ENCODE measurements at places on chromosomes 2 and 18.

GRCh38 chr2:129302106-129302505 lies 677.4 kb upstream of the RAB6C start:
- DNase-seq, result no peak

DNA sequence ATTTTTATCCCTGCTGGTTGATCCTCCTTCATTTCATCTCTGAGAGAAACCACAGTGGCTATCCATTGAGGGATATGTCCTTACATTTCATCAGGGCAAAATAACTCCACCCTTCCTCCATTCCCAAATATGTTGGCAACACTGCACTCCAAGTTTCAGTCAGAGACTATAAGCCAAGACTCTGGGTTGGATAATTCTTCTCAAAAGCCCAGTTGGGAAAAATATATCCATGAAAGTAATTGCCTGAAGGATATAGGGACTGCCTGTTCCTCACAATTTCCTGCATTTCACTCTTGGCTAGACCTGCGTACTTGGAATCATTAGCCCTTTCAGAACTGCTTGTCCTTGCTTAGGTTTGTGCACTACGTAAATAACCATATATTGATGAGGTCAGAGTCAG lies 27.9 kb upstream of the EPB41L3 start:
- DNase-seq, result no peak

- DNase-seq, result no peak
Observed at GRCh38 chr2:174979996-174980395, 25.2 kb downstream of the CHN1 start.

- no peak for DNase-seq
Observed at GRCh38 chr18:63550068-63550467, 7.9 kb downstream of the SERPINB12 start.

GRCh38 chr18:37453752-37454151 lies 111.8 kb downstream of the CELF4 start:
- DNase-seq, result no peak

- no peak for DNase-seq
Observed at GRCh38 chr2:216679658-216680024, 15.7 kb downstream of the IGFBP5 start.

- DNase-seq, result no peak
Observed at GRCh38 chr18:48792611-48793380, 158.0 kb downstream of the SMAD7 start.
